ENCODE measurements at places on chromosomes 1 and 21. TPM values are rescaled to one million over a fixed set of nuclear protein-coding genes. Genes with fewer than 3 reads are reported as not detected.
A peak's percentile ranks its signal among the peaks of the same experiment; 100 is the strongest.

- no peak for DNase-seq
Measured at GRCh38 chr1:244254467-244254866, 197.2 kb downstream of the ADSS2 start.

- no peak for DNase-seq
Measured at GRCh38 chr1:208997726-208998312, 585.7 kb upstream of the CAMK1G start.

DNA sequence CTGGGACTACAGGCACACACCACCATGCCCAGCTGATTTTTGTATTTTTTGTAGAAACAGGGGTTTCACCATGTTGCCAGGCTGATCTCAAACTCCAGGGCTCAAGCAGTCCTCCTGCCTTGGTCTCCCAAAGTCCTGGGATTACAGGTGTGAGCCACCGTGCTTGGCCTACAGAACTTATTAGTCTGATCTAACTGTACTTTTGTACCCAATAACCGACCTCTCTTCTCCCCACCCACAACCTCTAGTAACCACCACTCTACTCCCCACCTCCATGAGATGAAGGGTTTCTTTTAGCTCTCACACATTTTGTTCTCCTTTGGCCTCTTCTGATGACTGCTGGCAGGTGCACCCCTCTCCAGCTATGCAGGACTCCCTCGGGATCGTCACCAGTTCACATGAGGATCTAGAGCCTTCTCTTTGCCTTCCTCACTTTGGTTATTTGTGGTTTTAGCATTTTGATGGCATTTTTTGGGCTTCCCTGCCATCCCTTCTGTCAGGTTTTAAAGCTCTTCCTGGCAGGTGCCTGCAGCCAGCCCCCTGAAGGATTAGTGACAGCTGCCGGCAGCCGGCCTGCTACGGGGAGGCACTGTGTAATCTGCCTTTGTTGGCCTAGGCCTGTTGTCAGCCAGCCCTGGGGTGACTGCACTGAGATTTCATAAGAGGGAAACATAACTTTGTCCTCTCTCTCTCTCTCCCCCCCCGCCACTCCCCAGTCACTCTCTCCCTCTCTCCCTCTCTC is 99.8 kb upstream of the ATP1A1 start:
- no peak for DNase-seq

DNA sequence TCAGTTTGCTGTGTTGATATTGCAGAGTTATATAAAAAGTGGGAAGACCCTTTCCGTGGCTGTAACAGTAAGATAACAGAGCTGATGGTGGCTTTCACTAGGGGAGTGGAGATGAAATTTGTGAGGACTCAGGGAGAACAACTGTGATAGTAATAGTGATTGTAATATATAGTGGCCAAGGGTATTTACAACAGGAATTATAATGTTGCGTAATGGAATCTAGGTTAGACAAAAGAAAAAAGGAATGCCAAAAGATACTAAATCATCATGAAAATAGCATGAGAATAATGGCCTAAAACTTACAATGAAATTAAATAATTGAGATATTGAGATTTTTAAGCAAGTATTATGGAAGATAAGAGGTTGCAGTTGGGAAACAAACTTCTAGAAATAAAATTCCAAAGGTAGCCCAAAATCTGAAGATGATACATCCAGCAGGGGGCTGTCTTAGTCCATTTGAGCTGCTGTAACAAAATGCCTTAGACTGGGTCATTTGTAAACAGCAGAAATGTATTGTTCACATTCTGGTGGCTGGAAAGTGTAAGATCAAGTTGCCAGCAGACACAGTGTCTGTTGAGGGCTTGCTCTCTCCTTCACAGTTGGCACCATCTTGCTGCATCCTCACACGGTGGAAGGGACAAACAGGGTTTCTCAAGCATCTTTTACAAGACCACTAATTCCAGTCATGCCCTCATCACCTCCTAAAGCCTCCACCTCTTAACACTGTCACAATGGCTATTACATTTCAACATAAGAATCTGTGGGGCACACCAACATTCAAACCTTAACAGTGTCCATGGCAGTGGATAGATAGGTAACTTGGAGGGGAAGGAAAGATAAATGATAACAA is 711.2 kb downstream of the MRPL39 start:
- DNase-seq, result no peak

GRCh38 chr21:38956521-38956855 is 150.8 kb downstream of the ETS2 start:
- DNase-seq, result no peak

- no peak for DNase-seq
Measured at GRCh38 chr1:197659171-197659570, 116.1 kb downstream of the DENND1B start.

DNA sequence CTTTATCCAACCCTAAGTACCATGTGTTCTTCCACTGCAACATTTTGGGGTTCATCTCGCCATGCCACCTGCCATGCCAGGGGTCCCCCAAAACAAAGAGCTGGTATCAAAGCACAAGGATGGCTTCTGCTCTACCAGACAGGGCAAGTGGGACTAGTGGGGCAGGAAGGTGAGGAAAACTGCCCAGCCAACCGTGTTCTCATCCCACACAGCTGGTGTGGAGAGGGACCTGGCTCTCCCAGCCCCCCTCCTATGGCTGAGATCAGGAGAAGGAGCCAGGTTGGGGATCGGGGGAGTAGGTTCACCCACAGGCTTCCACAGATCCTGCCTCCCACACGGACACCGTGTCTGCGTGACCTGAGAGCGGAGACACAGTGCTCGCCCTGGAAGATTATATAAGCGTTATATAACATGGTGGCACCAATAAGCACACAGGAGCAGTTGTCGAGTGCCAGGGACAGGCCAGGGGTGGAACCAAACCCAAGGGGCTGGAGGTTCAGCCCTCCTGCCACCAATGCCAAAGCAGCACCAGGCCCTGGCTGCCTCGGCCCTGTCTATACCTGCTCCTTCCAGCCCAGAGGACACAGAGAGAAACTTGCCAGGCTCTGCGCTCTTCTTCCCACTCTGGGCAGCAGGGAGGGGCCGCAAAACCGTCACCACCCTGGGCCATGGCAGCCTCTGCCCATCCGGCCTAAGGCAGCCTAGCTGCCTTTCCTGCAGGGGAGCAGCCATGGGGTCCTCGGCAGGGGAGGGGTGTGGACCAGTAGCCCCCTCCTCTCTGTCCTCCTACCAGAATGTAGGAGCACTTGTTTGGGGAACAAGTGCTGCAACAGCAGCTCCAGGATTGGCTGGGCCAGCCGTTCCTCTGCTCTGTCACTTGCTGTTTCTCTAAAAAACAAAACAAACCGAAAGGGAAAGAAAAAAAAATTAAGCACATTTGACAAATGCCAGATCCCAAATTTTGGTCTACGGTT is 43.5 kb downstream of the CD34 start:
- DNase-seq, result peak; percentile 49

- no peak for DNase-seq
Measured at GRCh38 chr1:19804831-19805251, 5.1 kb upstream of the TMCO4 start.

DNA sequence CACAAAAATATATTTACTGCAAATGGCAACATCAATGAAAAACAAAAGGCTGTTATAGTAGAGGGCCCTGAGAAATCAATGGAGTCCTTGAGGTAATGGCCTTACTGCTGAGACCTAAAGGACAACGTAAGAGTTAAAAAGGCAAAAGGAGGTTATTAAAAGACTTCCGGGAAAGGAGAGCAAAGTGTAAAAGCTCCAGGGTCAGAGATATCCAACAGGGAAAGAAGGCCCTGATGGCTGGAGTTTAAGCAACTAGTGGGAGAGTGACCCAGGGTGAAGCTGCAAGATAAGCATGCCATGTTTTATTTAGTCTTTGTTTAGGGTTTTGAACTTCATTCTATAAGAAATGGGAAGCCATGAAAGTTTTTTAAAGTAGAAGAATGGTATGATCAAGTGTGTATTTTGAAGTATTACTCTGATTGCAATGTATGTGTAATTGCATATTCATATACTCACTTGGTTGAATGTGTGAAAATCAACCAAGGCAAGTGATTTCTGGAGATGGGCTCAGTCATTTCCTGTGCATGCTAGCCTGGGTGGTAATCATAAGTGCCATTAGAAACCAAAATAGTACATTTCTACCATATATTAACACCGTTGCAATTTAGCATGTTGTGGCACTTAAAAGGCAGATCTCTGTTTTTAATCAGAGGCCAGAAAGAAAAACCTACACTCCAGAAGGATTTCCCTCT is 5.3 kb upstream of the DPYD start:
- peak; percentile 4 for DNase-seq

GRCh38 chr21:42653231-42654061 is at the start of gene PDE9A:
PDE9A (plus strand) TSS chr21:42653621; CDS start chr21:42653815, 194 bp downstream.
- DNase-seq, result peak; percentile 24

GRCh38 chr1:243731974-243732625 is 117.9 kb downstream of the AKT3 start:
- peak; percentile 12 for DNase-seq

DNA sequence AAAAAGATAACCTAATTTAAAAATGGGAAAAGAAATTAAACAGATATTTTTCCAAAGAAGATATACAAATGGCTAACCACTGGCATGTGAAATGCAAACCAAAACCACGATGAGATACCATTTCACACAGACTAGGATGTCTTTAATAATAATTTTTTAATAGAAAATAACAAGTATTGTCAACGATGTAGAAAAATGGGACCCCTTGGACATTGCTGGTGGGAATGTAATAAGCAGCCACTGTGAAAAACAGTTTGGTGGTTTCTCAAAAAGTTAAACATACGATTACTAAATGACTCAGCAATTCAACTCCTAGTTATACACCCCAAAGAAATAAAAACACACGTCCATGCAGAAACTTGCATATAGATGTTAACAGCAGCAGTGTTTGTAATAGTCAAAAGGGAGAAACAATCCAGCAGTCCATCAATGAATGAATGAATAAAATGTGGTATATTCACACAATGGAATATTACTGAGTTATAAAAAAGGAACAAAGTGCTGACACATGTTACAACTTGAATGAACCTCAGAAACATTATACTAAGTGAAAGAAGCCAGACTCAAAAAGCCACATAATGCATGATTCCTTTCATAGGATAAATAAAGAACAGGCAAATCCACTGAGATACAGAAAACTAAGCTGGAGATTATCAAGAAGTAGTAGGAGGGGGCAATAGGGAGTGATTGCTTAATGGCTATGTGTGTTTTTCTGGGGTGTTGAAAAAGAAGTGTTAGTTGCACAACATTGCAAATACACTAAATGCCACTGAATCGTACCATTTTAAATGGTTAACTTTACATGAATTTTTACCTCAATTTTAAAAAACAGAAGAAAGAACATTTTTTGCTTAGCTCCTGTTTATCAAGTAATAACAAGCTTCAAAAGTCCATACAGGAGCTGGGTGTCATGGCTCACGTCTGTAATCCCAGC is 4.1 kb downstream of the PPT1 start:
- no peak for DNase-seq

DNA sequence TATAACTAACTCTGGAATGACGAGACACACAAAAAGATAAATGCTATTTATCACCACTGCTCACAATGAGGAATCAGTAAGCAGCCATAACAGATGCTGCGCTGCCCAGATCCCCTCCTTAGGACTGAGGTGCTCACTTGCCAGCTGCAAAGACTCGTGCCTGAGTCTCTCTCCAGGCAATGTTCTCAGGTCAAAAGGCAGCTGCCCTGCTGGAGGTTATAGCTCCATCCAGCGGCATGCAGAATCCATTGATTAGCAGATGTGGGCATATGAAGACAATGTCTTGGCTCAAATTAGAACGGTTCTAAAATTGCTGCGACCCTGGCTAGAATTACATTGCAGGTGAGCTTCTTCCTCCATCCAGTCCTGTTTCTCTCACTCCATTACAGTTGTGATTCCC is 328.2 kb upstream of the CHRM3 start:
- no peak for DNase-seq

GRCh38 chr21:43758111-43758641 is 17.9 kb downstream of the CSTB start:
- no peak for DNase-seq

DNA sequence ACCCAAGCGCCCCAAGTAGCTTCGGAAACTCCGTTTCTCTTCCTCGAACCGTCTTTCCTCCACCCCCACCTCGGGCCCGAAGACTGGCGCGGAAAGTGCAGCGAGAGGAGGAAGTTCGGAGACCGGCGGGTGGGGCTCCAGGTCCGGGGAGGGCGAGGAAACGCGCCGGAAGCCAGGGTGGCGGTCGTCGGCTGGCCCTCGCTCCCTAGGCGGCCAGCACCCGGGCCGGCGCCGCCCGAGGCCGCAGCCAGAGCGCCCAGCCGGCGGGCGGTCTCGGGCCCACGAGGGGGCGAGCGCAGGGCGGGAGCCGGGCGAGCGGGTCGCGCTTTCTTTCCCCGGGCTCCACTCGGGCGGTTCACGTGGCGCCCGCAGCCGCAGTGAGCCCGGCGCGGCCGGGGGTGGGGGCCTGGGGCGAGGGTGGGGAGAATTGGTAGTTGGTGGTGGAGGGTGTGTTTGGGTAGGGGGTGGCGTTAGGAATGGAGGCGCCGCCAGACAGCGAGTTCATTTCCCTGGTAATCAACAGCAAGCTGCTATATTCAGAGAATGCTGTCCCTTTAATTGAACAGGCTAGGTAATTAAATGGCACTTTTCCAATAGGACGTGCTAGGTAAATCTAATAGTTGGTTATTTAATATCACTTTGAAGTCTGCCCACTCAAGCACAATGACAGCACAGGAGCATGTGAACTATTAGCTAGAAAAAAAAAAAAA is 6.7 kb downstream of the LMO4 start:
- DNase-seq, result peak; percentile 82

DNA sequence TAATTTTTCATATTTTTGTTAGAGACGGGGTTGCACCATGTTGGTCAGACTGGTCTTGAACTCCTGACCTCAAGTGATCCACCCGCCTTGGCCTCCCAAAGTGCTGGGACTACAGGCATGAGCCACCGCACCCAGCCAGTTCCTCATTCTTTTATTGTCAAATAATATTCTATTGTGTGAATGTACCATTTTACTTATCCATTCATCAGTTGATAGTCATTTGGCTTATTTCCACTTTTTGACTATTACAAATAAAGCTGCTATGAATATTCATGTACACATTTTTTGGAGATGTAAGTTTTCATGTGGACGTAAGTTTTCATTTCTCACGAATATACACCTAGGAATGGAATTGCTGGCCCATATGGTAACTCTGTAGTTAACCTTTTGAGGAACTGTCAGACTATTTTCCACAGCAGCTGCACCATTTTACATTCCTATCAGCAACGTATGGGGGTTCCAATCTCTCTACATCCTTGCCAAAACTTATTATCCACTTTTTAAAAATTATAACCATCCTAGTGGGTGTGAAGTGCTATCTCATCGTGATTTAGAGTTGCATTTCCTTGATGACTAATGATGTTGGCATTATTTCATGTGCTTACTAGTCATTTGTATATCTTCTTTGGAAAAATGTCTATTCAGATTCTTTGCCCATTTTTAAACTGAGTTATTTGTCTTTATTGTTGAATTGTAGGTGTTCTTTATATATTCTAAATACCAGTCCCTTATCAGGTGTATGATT is 12.7 kb downstream of the PACC1 start:
- DNase-seq, result no peak

GRCh38 chr1:54460351-54460750 is 54.2 kb upstream of the SSBP3 start:
- no peak for DNase-seq

The TNFRSF25 gene
- polyA plus RNA-seq, result 9.8 TPM

The SPRR2F gene
- polyA plus RNA-seq, result not detected
